ENCODE measurements at places on chromosomes 13 and 19. TPM values are rescaled to one million over a fixed set of nuclear protein-coding genes. Genes with fewer than 3 reads are reported as not detected.

The IGFL2 gene
- not detected for total RNA-seq

The COL5A3 gene
- total RNA-seq: 2.4 TPM

The ZNF816 gene
- total RNA-seq: 17.4 TPM

The GPR183 gene
- 1.1 TPM for total RNA-seq

The MEIS3 gene
- total RNA-seq: 18.2 TPM

The URAD gene
- 118 TPM for total RNA-seq

The TMEM238 gene
- 50.5 TPM for total RNA-seq

The SIGLEC8 gene
- 13.2 TPM for total RNA-seq

The ZNF491 gene
- 1.1 TPM for total RNA-seq

The TMEM147 gene
- total RNA-seq: 34.9 TPM

The KIR3DL1 gene
- total RNA-seq: not detected

The LILRB4 gene
- total RNA-seq: 2.8 TPM

The ZNF497 gene
- 4.4 TPM for total RNA-seq

The PDX1 gene
- total RNA-seq: not detected

The ICAM1 gene
- total RNA-seq: 16.5 TPM

DNA sequence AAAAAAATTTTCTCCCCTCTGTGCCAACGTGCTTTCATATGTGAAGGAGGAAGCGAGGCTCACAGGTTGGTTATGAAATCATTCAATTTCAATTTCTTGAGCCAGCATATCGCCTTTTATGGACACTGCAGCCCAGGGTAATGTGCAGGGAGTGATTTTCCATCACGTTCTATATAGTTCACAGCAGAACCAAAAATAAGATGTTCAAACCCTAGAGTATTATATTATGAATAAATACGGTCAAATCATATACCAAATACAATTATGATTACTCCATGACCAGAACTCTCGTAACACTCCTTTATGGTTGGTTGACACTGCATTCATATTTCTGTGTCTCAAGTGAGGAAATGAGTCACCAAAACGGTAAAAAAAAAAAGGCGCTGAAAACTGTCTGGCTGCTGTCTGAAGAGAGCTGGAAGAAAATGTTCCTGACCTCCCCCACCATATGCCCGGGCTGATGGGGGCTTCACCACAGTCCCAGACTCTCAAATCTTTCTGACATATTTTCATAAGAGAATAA, 75.8 kb upstream of the UBAC2 start:
- no peak for DNase-seq

- peak; percentile 60 for DNase-seq
Observed at GRCh38 chr19:51127755-51128154, 3.0 kb downstream of the SIGLEC9 start.

- no peak for DNase-seq
Observed at GRCh38 chr13:34667286-34668218, 274.5 kb upstream of the NBEA start.

DNA sequence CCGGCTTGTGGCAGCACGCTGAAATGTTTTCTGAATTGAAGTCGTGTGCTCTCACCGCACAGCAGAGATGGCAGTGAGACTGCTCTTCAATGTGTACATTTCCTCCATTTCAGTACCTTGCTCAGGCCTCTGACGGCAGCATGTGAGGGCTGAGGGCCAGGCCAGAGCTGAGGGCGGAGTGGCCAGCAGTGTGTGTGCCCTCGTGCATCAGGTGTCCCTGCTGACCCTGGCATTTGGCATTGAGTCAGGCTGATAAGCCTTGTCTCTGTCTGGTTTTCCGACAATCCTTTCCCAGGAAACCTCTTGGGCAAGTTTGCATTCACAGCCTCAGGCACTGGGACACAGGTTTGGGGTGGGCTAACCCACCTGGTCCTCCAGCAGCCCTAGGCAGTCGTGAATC, 62.3 kb downstream of the EFNB2 start:
- no peak for DNase-seq

GRCh38 chr19:13741893-13742292, 22.4 kb upstream of the MRI1 start:
- DNase-seq: no peak

- DNase-seq: no peak
Observed at GRCh38 chr19:53521373-53522202, 16.4 kb upstream of the ZNF331 start.

- no peak for DNase-seq
Observed at GRCh38 chr19:39740395-39740794, 2.6 kb upstream of the CLC start.

GRCh38 chr13:24925318-24926231, 161.6 kb downstream of the RNF17 start:
- DNase-seq: no peak

- DNase-seq: no peak
Observed at GRCh38 chr13:43877766-43878165, 1.8 kb downstream of the CCDC122 start.

- no peak for DNase-seq
Observed at GRCh38 chr13:102460806-102461205, 59.0 kb upstream of the FGF14 start.

DNA sequence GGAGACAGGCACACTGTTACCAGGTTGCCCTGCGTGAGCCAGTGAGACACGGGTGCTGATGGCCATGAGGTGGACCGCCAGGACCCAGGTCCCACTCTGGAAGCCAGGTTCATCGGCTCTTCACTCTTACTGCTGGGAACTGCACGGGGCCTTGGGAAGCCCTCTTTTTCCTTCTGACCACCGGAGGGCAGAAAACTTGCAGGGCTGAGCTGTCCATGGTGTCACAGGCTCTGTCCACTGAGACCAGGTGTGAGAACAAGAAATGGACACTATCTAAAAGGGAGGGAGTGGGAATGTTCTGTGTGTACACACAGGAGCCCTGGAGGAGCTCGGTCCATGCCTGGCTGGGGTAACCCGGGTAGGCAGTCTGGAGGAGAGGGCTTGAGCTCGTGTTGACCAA, 93.4 kb downstream of the UQCRFS1 start:
- DNase-seq: no peak

DNA sequence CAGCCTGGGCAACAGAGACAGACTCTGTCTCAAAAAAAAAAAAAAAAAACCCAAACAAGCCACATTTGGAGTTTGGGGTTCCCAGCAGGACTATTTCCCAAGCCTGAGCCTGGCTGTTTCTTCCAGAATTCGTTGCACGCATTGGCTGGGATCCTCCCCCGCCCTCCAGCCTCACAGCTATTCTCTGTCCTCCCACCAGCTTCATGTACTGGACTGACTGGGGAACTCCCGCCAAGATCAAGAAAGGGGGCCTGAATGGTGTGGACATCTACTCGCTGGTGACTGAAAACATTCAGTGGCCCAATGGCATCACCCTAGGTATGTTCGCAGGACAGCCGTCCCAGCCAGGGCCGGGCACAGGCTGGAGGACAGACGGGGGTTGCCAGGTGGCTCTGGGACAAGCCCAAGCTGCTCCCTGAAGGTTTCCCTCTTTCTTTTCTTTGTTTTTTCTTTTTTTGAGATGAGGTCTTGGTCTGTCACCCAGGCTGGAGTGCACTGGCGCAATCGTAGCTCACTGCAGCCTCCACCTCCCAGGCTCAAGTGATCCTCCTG, 26.7 kb downstream of the LDLR start:
- no peak for DNase-seq

GRCh38 chr19:46603195-46603637, 2.1 kb downstream of the CALM3 start:
- peak; percentile 12 for DNase-seq

DNA sequence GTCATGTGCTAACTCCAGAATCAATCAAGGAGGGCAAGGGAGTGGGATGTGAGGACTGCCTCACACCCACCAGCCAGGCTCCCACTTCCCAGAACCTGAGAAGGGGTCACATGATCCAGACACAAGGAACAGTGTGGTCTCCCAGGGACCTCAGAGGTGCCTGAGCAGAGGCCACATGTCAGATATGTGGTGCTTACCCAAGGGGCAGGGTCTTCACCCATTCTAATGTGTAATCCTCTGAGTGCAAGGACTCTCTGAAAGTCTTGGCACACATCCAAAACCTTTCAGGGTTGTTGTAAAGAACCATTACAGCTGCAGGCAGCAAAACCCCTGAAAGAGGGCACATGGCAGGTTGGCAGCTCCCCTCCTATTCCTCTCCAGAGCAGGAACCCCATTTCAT, 656.6 kb downstream of the UQCRFS1 start:
- DNase-seq: no peak

DNA sequence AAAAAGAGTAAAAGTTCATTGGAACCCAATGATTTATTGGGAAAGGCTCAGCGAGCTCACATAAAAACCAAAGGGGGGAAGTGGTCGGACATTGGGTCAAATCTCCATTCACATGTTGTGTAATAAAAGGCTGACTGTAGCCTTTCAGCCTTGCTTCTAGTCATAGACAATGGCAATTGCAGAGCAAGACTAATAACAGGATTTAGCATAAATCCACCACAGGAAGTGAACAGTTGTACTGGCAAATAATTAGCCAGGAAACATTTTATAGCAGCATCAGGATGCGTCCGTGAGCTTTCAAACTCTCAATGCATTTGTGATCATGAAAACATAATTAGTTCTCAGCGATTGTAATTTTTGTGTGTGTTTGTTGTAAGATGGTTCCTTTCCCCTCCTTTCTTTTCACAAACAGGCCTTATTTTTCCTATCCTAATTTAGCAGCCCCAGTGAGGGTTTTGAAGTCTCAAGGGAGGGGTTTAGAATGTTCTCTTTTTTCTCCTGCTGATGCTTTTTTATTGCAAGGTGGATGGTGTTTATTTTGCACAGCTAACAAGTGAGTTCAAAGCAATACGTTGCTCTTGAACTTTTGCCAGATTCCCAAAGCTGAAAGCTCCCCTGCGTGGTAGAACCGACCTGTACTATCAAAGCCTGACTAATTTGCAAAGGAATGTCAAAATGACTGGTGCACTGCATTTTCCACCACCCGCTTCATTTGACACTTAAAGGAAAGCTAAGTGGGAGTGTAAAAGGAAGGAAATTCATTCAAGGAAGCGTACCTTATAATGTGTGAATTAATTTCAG, 105.6 kb downstream of the SPRY2 start:
- no peak for DNase-seq

DNA sequence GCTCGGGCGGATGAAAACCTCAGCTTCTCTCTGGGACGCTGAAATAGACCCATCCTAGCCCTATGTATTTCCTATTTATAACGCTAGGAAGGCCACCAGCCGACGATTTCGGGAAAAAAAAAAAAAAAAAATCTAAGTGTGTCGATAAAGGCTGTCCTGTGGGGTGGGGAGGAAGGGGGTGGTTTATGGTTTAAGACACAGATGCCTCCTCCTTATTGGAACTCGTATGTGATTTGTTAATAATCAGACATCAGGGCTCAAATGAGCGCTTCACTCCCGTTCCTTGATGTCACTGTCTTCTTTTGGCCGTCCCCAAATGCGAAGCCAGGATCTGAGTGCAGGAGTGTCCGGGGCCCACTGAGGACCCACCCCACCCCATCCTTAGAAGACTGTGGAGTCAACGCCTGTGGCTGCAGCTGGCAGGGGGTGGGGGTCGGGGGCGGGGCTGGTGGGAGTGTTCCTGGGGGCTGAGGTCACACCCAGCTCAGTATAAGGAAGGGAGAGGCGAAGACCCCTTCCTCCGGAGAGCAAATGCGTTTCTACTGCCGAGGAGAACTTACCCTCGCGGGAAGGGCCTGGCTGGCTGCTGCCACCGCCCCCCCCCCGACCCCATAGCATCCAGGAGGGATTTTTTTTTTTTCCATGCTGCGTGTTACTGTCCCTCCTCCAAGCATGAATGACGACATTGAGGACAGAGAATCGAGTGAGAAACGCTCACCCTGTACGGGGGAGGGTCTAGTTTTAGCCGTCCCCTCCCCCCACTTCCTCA, 971 bp downstream of the ATCAY start:
- no peak for DNase-seq

DNA sequence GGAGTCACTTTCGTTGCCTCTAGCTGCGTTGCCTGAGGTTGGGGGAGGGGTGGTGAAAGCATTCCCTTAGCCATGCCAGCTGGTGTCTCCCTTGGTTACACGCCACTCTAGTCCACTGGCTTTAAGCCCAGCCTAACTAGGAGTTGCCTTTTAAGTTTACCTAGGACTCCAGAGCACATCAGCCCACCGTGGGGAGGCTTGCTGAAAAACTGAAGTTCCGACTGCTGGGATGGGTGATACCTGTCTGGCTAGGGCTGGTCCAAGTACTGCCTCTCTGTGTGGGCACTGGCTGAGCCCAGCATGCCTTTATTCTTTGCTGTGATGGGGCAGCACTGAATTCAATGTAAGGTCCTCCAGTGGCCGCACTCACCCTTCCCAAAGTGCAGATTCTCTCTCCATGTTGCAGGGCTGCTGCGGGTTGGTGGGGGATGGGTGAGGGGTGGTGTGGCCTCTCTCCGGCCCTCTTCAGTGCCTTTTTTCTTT, 11.8 kb upstream of the CEACAM1 start:
- DNase-seq: no peak

GRCh38 chr13:44159633-44160279, 213.9 kb upstream of the SERP2 start:
- no peak for DNase-seq

- no peak for DNase-seq
Observed at GRCh38 chr19:33784432-33784831, 12.2 kb upstream of the KCTD15 start.

- no peak for DNase-seq
Observed at GRCh38 chr13:50707628-50708027, 135.9 kb downstream of the DLEU7 start.

GRCh38 chr13:30870049-30870884, 35.8 kb upstream of the MEDAG start:
- DNase-seq: peak; percentile 69

DNA sequence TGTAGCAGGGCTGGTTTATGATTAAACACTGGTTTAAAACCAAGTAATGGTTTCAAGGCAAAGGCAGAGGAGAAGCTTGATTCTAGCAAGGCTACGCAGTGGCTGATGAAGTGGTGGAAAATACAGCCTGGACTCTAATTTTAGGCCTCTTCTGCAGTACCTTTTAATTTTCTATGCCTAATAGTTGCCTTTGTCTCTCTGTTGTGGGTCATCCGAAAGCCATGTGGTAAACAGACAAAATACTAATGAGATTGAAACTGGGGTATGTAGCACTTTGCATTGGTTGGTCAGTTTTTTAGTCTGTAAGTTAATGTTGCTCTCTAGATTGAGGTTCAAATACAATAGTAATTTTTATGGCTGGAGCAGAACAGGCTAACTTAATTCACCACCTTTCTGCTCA, 3.3 kb downstream of the LMO7 start:
- DNase-seq: no peak

GRCh38 chr13:29436291-29436690, 159.2 kb downstream of the SLC7A1 start:
- DNase-seq: no peak

DNA sequence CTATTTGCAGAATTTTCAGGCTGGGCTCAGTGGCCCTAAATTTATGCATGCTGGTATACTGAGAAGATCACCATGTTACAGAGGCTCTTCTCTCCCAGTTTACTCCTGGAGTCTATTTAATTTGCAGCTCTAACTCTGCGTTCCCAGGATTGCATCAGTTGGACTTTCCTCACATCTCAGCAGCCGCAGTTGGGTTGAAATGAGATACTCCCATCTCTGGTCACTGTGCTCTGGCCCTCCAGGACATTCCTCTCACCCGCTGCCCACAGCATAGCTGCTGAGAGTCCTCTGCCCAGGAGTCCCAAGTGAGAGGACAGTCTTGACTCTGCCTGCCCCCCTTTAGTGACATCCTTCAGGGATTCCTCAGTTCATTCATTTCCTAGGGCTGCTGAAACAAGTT, 150.9 kb downstream of the LACC1 start:
- DNase-seq: no peak

- DNase-seq: no peak
Observed at GRCh38 chr13:49636705-49637104, 8.4 kb downstream of the ARL11 start.
